Aortic smooth muscle cell (primary cell): ENCODE measurements at places on chromosomes 13 and 19. TPM values are rescaled to one million over a fixed set of nuclear protein-coding genes. Genes with fewer than 3 reads are reported as not detected.

ACTMAP gene
- 0.53 and 0.56 TPM in 2 replicates for total RNA-seq

FBN3 gene
- total RNA-seq, result not detected in 2 replicates

TNFSF9 gene
- 0.19 TPM in 1 of 2 replicates, not detected in the other for total RNA-seq

CYP4F11 gene
- total RNA-seq, result 0.37 and 0.92 TPM in 2 replicates

PRKCSH gene
- 126 and 127 TPM in 2 replicates for total RNA-seq

OVOL3 gene
- not detected in 2 replicates for total RNA-seq

MTUS2 gene
- under 0.01 and 0.25 TPM in 2 replicates for total RNA-seq

ZNF723 gene
- not detected in 2 replicates for total RNA-seq

RNF225 gene
- 0.12 and 0.26 TPM in 2 replicates for total RNA-seq

RNF113B gene
- total RNA-seq, result not detected in 2 replicates

RANBP3 gene
- 32.5 and 36.2 TPM in 2 replicates for total RNA-seq

CRX gene
- total RNA-seq, result not detected in 2 replicates

IGFL3 gene
- not detected in 2 replicates for total RNA-seq

CEACAM1 gene
- total RNA-seq, result under 0.01 and 0.31 TPM in 2 replicates

CABP5 gene
- not detected in 2 replicates for total RNA-seq

U2AF2 gene
- 87.6 and 108 TPM in 2 replicates for total RNA-seq

GFY gene
- total RNA-seq, result not detected in 2 replicates

SLC17A7 gene
- total RNA-seq, result under 0.01 and 0.19 TPM in 2 replicates

SULT2A1 gene
- total RNA-seq, result not detected in 2 replicates

N4BP2L2 gene
- 83.0 and 132 TPM in 2 replicates for total RNA-seq

ZFP82 gene
- total RNA-seq, result 5.1 and 5.7 TPM in 2 replicates
